ENCODE measurements at places on chromosomes 1 and 21.

GRCh38 chr1:103365860-103366569 is 159.5 kb upstream of the RNPC3 start:
- DNase-seq, result no peak

- no peak for DNase-seq
Observed at GRCh38 chr1:43279161-43279560, 6.2 kb downstream of the C1orf210 start.

GRCh38 chr21:32135401-32136363 is 143.2 kb downstream of the MIS18A start:
- no peak for DNase-seq

- no peak for DNase-seq
Observed at GRCh38 chr1:223775054-223775453, 62.7 kb downstream of the CAPN2 start.

DNA sequence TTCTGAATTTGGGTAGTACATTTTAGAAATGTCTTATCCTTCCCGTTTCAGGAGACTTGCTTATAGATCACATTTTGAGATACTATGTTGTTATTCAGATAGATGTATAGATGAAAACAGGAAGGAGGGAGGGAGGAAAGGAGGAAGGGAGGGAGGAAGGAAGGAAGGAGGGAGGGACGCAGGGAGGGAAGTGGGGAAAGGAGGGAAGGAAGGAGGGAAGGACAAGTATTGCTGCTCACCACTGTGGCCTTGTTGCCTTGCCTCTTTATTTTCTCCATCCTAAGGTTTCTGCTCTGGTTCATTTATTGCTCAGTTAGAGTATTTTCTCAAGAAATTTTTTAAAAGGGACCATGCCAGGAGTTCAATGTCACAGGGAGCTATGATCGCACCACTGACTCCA is 134.3 kb downstream of the LTN1 start:
- DNase-seq, result no peak

DNA sequence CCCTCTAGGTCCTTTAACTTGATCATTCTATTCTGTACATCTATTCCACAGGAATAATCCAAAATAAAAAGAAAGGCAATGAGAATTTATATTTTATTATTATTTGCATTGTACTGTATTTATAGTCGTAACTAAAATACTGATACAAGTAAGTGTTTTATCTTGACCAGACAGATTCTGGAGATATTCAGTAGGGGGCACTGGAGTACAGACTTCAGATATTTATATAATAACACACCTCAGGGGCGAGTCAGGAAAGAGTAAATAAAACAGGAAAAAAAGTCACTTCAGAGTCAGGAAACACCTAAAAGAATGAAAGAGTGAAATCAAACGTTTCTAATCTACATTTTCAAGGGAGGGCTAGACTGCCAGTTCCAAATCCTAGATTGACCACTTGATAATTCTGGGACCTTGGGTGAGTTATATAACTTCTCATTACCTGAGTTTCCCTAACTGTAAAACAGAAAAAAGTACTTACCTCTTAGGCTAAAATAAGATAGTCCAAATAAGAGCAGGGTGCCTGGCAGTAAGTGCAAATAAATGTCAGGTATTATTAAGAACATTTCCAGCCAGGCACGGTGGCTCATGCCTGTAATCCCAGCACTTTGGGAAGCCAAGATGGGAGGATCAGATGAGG is 31.1 kb upstream of the MTF1 start:
- peak; percentile 49 for DNase-seq

DNA sequence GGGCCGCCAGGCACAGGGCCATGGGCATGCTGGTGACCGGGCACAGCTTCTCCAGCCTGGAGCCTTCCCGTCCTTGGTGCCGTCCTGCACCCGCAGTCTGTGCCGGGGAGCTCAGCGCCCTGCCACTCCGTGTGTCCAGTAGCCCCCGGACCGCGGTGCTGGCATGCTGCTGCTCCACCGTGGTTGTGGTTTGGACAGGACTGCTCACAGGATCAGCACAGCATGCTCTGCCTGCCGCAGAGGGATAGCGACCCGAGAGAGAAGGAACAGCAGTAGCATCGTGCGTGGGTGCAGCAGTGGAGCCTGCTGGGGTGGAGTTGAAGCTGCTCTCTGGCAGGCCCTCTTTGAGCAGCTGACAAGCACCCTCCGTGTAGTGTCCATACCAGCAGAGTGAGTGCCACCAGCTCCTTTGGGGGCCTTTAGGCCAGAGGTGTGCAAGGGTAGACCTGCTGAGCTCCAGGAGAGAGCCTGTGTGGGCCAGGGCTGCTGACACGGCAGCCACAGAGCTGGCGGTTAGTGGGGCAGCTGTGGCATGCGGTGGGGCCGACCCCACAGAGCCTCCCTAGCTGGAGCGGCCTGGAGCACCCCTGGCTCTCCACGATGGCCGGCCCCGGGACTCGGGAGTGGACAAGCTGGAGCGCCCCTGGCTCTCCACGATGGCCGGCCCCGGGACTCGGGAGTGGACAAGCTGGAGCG is 6.4 kb upstream of the PCBP3 start:
- DNase-seq, result no peak

GRCh38 chr21:41717573-41718330 is 49.1 kb downstream of the RIPK4 start:
- DNase-seq, result no peak

GRCh38 chr1:1299686-1300351 is 7.9 kb downstream of the ACAP3 start:
- DNase-seq, result peak; percentile 14

GRCh38 chr1:151994956-151995355 is 1.3 kb upstream of the S100A10 start:
- DNase-seq, result no peak

GRCh38 chr1:84259376-84259775 is 42.1 kb upstream of the SAMD13 start:
- DNase-seq, result no peak

GRCh38 chr21:31023680-31024079 is 14.6 kb downstream of the KRTAP19-8 start:
- no peak for DNase-seq

GRCh38 chr1:247445526-247446356 is 12.2 kb downstream of the OR2B11 start:
- DNase-seq, result peak; percentile 11

- peak; percentile 65 for DNase-seq
Observed at GRCh38 chr1:31985430-31985829, 28.2 kb upstream of the KHDRBS1 start.

DNA sequence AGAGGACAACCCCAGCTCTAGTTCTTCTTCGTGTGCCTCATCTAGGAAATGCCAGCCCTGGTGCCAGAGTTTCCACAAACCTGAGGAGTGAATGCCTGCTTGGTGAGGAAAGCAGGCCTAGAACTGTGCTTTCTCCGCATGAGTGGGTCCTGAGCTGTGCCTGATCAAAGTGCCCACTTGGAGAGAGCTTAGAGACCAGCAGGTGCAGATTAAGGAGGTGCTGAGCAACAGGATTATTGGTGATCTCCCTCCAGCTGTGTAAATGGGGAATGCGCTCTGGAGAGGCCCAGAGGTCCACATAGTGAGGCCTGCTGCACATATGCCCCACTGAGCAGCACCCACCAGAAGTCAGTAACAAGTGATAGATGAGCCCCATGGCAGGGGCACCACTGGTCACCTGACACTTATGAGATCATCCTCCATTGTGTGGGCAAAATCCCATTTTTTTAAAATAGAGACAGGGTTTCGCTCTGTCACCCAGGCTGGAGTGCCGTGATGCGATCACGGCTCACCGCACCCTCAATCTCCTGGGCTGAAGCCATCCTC is 127.2 kb upstream of the ZC3H12A start:
- DNase-seq, result no peak

DNA sequence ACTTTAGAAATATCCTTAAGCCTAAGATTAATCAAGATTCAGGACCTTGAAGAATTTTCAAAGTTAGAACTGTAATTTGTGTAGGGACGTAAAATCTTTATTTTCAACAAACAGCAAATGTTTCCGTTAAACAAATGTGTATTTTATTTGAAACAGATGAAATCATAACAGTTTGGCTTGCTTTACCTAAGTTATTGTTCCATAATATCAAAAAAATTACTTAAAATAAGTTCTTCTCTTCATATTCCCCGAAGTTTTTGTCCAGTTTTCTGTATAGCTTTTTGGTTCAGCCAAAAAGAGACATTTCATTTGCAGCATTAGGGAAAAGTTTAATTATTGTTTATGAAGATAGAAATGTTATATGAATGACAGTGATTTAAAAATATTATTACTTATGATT is 100.1 kb downstream of the NFIA start:
- DNase-seq, result no peak

DNA sequence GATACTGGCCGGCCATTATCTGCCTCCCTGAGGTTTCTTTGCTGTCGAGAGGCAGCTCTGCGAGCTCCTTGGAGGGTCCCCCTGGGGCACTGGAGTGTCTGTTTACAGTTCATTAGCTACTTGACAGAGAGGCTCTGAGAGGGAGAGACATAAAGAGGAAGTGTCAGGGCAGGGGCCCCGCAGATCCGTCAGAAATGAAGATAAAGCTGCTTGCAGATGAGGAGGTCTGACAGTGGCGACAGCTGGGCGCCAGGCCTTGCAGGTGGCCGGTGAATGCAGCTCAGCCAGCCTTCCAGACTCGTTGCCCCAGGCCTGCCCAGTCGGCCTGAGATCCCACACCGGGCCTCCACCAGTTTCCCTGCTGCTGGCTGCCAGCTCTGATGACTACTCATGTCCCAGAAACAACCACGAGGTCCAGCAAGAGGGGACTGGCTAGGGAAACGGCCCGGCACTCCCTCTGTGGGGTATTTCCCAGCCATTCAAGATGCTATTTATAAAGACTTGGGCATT is 84.7 kb downstream of the DISP3 start:
- DNase-seq, result no peak

GRCh38 chr1:176989023-176989422 is 175.5 kb downstream of the ASTN1 start:
- DNase-seq, result no peak

DNA sequence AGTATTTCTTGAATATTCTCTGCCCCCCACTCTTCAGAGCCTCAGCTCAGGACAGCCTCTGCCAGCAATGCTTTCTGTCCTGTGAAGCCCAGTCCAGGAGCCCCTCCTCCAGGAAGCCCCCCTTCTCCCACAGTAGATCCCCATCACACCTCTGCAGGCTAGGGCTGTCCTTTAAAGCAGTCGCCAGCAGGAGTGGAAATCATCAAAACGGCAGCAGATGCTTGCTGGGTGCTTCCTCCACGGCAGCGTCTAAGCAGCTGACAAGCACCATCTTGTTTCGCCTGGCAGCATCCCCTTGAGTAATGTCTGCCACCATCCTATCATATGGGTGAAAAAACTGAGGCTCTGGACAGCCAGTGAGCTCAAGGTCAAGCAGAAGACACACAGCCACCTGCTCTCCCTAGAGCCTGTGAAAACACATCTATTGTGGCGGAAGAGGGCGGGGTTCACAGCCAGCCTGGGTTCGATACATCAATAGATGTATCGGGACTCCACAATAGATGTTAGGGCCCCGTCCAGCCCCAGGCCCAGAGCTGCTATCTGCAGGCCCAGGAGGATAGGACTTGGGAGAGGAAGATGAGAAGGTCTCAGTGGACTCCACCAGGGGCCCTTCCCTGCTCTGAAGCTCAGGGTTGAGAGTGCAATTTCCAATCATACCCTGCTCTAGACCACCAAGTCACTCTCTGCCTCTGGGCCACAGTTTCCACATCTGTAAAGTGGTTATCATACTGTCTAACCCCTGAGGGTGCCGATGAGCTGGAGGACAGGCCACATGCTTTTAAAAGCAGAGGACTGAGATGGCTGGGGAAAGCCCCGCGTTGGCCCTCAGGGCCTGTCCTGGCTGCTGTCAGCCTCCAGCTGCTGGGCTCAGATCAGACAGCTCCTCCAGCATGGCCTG is 17.5 kb downstream of the RUNX3 start:
- peak; percentile 48 for DNase-seq

Measured in CD4-positive, alpha-beta T cell treated with Interleukin-4 for 4 hours (primary cell).